Activated naive CD4-positive, alpha-beta T cell treated with anti-CD3 and anti-CD28 coated beads for 36 hours (primary cell): ENCODE measurements at places on chromosomes 16 and 17. TPM values are rescaled to one million over a fixed set of nuclear protein-coding genes. Genes with fewer than 3 reads are reported as not detected.

DNA sequence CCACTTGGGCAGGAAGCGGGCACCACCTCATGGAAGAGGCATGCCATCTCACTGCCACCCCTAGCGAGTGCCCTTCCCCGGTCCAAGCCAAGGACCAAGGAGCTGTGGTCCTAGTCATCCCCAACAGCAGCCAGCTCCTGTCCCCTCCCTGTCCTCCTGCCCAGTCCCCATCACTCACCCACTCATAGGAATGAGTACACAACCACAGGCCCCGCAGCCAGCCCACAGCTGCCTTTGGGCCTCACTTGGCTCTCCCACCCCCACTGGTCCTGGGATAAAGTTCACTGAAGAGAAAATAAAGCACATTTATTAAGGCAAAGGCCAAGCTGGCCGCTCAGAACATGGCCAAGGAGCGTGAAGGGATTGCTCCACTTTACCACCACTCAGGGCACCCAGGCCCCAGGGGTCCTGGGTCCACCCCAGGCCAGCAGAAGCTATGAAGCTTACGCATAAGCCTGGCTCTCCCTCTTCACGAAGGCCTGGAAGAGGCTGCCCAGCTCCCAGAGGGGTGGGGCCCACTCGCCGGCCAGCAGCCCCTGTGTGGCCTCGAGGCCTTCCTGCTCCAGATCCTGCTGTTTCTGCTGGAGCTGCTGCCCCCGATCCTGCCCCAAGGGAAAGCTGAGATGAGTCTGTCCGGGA is 3.6 kb downstream of the SCRN2 start:
- H3K4me3 ChIP-seq = no peak overlapping the region
- H3K36me3 ChIP-seq = peaks cover 5% of the 10 kb centered on the region
- H3K4me1 ChIP-seq = peaks cover 54% of the 10 kb centered on the region
- no peak overlapping the region for H3K27ac ChIP-seq
- no peaks in the 10 kb centered on the region for H3K27me3 ChIP-seq

The MYH1 gene
- not detected for total RNA-seq

The CCDC40 gene
- total RNA-seq = 0.32 TPM

DNA sequence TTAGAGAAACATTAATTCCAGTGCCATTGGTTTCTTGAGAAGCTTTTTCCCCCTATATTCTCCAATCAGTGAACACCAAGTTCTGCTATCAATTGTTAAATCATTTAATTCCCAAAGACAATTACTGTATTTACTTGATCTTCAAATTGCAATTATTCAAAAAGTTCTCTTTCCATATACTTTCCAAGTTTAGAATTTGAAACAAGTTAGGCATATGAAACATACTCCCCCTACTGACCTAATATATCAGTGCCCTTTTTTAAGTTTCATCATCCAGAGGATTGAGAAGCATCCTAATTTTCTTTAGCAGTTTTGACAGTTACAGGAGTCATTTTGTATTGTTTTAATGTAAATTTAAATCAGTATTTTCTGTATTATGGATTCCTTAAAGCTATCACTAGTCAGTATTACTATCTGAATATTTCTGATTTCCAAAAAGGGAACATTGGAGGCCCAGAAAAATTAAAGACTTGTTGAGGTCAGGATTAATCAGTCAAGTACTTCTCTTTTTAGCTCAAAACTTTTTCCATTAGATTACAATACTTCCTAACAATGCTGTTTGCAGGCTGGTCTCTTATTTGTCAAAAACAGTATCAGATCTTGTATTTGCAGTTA is 16.3 kb downstream of the MEIOC start:
- no peaks in the 10 kb centered on the region for H3K4me1 ChIP-seq
- H3K27me3 ChIP-seq = no peaks in the 10 kb centered on the region
- no peaks in the 10 kb centered on the region for H3K36me3 ChIP-seq
- DNase-seq = no peak

The CIITA gene
- total RNA-seq = 0.12 TPM

DNA sequence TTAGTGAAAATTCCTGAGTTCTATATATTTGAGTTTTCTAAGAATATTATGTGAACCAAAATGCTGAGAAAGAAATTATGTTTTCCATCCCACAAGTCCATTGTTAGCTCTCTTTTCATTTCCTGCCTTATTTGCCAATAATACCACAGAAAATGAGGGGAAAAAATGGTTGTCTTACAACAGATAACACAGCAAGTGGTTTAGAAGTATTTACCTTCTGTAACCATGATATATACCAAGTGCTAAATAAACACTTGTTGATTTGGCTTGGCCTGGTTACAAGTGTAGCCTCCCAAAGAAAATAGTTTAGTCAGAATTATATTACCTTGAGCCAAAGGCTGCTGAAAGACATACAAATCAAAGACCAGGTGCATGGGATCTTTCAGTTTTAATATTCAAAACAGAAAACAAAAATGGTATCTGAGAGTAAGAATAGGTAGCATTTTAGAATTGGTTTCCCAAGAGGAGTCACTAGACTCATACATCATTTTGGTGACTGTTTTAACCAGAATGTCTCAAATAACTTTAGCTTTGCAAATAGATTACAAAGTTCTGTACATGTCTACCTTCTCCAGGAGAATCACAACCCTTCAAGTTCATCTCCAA is 439.8 kb upstream of the DYNLRB2 start:
- no peak for DNase-seq
- H3K27me3 ChIP-seq = peaks cover 19% of the 10 kb centered on the region
- H3K36me3 ChIP-seq = no peaks in the 10 kb centered on the region
- no peaks in the 10 kb centered on the region for H3K4me1 ChIP-seq
- H3K4me3 ChIP-seq = no peak overlapping the region
- H3K27ac ChIP-seq = no peak overlapping the region
